GM23248 (cell line): ENCODE measurements at places on chromosomes 16 and 17. TPM values are rescaled to one million over a fixed set of nuclear protein-coding genes. Genes with fewer than 3 reads are reported as not detected.

The SRRM2 gene
- 42.6 and 53.6 TPM in 2 replicates for total RNA-seq

The KRT26 gene
- total RNA-seq, result not detected in 2 replicates

The CCNF gene
- 11.5 and 15.7 TPM in 2 replicates for total RNA-seq

The MRM1 gene
- total RNA-seq, result 5.9 TPM in 2 replicates

The OR1A1 gene
- not detected in 2 replicates for total RNA-seq

The CFAP119 gene
- 0.89 and 2.7 TPM in 2 replicates for total RNA-seq

The TBC1D28 gene
- total RNA-seq, result not detected in 2 replicates

The RHBDL3 gene
- 0.11 TPM in 1 of 2 replicates, not detected in the other for total RNA-seq

The ACSM2A gene
- not detected in 2 replicates for total RNA-seq

The AANAT gene
- not detected in 2 replicates for total RNA-seq

The CDH8 gene
- total RNA-seq, result not detected in 2 replicates

The TMC5 gene
- total RNA-seq, result not detected in 2 replicates

The FOXN1 gene
- not detected in 2 replicates for total RNA-seq

The MAF gene
- 0.22 TPM in 1 of 2 replicates, not detected in the other for total RNA-seq

The ENO3 gene
- total RNA-seq, result 0.38 and 1.2 TPM in 2 replicates
